ENCODE measurements at places on chromosomes 12 and 14.
A peak's percentile ranks its signal among the peaks of the same experiment; 100 is the strongest.

GRCh38 chr14:28061006-28061405 lies 705.6 kb upstream of the FOXG1 start:
- DNase-seq: no peak

DNA sequence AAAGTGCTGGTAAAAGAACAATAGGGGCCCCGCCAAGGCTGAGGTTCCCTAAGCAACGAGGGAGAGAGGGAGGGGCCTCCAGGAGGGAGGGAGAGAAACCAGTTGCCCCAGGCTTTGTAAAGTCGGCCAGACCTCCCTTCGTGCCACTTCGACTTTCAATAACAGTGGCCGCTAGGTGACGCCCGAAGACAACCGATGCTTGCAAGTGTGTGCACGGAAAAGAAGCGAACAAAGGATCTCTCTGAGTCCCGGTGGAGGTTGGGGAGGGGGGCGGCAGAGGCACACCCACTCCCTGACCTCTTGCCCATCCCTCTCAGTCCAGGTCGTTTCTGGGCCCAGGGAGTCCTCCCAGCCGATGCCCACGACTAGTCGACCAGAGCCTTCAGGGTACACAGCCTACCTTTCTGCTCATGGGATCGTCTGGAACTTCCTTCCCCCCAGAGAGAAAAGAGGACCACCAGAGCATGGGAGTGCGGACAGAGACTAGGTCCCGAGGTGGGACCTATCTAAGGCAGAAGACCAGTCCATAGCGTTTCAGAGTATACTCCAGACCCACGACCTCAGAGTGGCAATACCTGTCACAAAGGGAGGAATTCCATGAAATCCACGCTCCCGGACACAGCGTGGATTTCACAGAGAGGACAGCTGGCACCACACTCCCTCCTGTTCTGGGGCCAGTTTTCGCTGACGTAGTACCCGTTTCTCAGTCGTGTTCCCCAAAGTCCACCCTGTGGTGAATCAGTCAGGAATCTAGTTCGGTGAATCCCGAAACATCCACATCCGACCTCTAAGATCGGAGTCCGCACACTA lies 262.7 kb upstream of the ALG10B start:
- no peak for DNase-seq

DNA sequence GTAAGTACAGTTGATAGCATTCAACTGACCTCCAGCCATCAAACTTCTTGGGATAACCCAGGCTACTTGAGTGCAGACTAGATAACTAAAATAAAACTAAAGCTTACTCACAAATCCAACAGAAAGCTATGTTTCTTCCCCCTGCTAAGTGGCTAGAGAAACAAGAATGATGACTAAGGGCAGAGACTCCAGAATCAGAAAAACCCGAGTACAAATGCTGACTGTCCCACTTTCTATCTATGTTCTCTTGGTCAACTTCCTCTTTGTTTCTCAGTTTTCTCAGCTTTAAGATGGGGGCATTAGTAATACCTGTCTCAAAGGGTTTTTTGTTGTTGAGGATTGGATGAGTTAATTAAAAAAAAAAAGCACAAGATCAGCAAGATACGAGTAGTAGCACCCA lies 6.1 kb upstream of the NUAK1 start:
- no peak for DNase-seq

DNA sequence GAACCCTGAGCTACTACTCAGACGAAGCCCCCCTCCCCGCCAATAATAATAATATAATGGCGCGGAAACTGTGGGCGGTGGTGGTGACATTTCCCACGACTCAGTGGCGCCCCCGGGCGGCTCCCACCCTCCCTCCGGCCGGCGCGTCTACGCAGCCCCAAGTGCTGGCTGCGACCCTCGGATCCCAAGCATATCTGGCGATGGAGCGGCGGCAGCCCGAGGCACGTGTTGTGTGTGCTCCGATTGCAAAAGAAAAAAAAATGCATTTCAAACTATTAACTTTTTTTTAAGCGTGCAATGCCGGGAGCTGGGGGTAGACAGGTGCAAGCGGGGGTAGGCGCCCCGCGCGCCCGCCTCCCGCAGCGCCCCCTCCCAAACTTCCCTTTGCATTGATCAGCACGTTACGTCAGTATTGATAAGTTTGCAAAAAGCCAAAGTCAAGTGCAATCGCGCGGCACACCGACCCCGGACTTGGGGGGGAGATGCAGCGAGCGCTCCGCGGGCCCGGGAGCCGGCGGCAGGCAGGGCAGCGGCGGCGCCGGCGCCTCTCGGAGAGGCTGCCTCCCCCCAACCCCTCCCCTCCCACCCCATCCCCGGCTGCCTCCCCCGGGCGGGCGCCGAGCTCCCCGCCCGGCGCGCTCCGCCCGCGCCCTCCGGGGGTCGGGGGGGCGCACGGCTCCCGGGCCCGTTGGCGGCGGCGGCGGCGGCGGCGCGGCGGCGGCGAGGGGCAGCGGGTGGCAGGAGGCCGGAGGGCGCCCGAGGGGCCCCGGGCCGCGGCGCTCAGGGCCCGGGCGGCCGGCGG lies 113.1 kb upstream of the MYL2 start:
- peak; percentile 19 for DNase-seq

Data from CD4-positive, alpha-beta T cell treated with Interleukin-6 for 4 hours (primary cell).